ENCODE measurements at places on chromosomes 16 and 17.
A peak's percentile ranks its signal among the peaks of the same experiment; 100 is the strongest.

DNA sequence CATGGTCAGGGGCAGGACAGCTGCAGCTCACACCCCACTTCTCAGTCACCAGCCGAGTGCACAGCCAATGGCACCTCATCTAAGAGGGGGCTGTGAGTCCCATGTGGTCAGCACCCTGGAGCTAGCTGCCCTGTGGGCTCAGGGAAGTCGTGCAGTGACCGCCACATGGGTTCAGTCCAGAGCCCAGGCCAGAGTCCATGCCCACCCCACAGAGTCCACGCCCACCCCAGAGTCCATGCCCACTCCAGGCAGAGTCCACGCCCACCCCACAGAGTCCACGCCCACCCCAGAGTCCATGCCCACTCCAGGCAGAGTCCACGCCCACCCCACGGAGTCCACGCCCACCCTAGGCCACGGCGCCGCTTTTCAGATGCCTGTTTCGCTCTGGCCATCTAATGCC lies 24.1 kb downstream of the SLC7A5 start:
- ATAC-seq = peak; percentile 21

DNA sequence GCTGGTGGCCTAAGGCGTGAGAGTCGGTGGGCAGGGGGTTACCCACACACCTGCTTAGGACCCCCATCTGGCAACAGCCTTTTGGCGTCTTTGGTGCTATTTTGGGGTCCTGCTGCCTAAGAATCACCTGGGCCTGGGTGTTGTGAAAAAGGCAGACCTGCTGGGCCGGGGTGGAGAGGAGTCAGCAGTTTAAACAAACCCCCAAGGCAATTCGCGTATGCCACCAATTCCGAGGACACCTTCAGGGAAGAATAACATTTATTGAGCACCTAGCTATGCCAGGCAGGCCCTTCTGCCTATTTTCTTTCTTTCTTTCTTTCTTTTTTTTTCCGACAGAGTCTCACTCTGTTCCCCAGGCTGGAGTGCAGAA lies 53.9 kb upstream of the TOB1 start:
- no peak for ATAC-seq

GRCh38 chr17:80441133-80441578 lies 26.2 kb downstream of the ENDOV start:
- no peak for ATAC-seq

DNA sequence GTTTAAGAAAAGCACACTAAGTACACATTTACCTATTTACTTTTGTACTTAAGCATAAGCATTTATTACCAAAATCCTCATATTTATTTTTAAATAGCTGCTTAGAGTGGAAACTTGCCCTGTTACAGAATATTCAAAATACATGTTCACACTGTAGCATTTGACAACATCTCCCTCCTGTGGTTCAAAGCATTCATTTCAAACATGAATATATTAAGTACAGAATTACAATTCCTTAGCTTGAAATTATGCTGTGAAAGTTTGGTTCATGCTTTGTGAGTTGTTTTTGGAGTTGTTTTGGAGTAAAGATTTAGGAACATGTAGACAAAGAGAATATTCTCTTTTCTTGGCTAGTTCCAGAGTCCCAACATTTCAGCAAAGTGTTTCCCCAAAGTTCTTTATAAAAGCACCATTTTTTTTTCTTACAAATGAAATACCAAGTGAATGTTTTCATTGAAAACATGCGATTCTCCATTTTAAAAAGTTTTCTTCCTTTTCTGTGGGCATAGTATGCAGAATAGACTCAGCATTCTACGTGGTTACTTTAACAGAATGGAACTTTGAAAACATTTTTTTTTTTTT lies 33.2 kb downstream of the TUBD1 start:
- peak; percentile 54 for ATAC-seq

DNA sequence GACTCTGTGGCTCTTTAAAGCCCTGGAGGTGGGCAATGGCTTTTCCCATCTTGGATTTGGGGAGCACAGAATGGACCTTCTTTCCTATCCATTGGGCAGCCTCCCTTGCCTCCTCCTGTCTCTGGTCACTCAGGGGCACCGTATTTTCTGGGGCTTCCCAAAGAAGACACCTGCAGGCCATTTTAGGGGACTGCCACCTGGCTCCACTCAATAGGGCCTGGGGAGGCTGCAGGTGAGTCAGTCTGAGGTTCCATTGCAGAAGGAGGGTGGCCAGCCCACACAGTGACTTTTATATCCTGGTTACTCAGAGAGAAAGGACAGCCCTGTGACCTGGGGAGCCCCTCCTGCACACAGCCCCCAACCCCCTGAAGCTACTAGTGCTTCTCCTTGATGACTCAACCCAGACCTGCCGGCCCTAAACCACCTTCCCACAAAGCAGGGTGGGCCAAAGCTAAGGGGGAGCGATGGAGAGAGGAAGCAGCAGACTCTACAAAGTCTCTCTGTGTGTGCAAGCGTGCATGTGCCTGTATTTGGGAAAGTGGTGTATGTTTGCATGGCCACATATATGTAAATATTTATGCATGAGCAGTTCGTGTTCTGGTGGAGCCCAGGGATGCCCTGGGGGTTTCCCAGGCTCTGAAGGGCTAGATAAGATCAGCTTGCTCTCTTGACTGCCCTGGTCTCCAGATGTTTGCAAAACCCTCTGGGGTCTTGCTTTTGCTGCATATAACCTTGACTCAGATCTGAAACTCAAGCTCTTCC lies 5.0 kb downstream of the CX3CL1 start:
- peak; percentile 94 for ATAC-seq

DNA sequence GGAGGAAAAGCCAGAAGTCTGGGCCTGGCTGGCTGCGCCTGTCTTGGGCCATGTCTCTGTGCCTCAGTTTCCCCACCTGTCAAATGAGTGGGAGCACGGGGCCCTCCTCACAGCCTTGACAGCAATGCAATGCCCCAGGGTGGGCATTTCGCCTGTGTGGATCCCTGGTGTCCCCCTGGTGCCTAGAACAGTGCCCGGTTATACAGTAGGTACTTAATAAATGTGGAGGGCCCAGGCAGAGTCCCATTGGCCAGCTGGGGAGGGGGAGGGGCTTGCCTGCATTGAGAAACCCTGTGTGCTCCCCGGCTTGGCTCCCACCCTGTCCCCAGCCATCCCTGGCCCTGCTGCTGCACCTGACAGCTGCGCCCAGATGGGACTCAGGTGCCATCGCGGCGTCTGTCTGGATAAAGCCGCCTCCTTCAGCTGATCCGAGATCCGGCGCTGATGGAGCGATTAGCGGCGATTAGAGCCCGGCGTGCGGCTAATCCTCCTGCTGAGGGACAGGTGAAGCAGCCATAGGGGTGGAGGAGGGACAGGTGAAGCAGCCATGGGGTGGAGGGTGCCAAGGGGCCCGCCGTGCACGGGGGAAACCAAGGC lies 12.4 kb downstream of the ZFPM1 start:
- ATAC-seq = no peak

DNA sequence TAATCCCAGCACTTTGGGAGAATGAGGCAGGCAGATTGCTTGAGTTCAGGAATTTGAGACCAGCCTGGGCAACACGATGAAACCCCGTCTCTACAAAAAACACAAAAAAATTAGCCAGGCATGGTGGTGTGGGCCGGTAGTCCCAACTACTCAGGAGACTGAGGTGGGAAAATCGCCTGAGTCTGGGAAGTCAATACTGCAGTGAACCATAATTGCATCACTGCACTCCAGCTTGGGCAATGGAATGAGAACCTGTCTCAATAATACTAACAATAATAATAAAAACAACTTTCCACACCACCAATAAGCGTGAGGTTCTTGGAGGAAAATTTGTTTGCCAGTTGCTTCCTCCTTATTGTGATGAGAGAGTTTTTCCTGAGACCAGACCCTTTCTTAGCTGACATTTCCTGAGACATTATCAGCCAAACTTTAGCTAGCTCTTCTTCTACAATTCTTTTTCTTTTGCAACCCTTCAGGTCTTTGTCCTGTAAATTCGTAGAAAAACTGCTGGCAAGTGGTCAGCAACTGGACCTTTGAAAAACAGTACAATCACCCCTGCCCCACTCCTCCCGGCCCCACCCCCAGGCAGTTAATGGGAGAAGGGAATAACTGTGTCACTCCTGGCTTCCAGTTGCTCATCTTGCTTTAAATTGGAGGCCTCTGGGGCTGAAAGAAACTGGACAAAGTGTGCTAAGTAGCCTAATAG lies 3.5 kb upstream of the EZH1 start:
- ATAC-seq = no peak

DNA sequence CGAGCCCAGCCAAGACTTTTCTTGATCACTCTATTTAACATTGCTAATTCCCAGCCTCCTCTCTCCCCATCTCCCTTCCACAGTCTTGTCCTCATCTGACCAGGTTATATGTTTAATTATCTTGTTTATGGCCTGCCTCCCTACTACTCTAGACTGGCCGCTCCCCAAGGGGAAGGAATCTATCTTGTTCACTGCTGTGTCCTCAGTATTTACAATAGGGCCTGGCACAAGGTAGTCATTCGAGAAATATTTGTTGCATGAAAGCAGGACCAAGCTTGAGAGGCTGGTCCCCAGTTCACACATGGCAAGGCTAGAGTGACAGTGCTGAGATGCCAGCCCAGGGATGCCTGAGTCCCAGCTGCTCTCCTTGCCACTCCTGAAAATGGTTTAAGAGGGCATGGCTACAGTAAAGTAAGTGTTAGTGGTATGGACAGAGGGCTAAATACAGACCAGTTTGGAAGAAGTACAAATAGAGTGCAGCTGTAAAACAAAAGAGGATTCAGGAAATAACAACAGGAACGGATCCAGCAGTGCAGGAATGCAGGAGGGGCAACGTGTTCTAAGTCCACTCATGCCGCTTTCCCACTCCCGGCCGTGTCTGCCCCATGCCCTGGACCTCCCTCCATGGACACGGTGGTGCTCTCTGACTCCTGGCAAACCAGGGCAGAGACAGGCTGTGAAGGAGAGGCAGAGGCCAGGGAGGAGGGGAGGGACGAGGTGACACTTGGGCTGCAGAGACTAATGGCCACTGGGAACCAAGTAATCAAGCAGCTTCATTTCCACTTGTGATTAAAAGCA lies 65.6 kb downstream of the TOM1L2 start:
- no peak for ATAC-seq

DNA sequence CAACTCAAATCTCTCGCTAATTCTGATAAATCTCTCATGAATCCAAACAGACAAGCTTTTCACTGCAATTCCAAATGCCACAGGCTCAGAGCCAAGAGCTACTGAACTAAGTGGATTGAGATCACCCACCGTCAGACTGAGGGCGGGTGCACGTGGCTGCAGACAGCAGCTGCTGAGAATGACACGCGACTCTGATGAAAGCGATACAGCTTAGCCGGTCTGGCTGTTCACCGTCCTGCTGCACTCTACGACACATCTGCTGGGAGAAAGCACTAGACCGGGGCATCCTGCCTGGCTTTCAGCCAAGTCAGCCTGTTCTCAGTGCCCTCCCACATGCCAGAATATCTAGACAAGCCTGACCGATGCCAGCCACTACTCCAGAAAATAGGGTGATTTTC lies 42.6 kb downstream of the KLHDC4 start:
- ATAC-seq = no peak

- no peak for ATAC-seq
Measured at GRCh38 chr17:7676533-7676932, 10.8 kb downstream of the TP53 start.

DNA sequence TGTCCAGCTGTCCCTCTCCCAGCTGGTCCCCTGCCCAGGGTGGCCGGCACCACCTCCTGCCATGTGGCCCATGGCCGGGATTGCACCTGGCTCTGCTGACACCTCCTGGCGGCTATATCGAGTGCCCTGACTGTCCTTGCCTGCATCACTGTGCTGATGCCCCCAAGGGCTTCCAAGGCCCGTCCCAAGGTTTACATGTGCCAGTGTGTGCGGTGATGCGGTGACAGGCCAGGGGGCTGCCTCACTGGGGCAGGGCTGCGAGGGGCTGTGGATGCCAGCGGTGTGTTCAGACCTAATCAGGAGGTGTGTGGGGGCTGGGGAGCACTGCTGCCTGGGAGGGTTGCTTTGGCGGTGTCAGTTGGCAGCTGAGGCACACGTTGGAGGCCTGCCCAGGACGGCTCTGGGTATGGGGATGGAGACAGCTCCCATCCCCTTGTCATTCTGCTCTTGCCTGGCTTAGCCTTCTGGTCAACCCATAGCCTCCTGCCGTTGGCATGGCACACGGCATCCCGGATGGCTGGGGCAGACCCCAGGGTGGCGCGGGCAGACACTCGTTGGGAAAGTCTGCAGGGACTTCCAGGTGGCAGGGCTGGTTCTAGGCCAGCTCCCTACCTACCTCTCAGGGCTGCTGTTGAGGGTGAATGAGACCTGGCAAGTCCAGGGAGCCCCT lies 5.5 kb downstream of the MAP2K3 start:
- no peak for ATAC-seq

Measured in activated T-helper 17 cell treated with anti-CD3 and anti-CD28 coated beads, Interleukin-2, amount 50 U/mL, for 72 hours (primary cell).